ENCODE measurements at places on chromosomes 16 and 17. TPM values are rescaled to one million over a fixed set of nuclear protein-coding genes. Genes with fewer than 3 reads are reported as not detected.

DNA sequence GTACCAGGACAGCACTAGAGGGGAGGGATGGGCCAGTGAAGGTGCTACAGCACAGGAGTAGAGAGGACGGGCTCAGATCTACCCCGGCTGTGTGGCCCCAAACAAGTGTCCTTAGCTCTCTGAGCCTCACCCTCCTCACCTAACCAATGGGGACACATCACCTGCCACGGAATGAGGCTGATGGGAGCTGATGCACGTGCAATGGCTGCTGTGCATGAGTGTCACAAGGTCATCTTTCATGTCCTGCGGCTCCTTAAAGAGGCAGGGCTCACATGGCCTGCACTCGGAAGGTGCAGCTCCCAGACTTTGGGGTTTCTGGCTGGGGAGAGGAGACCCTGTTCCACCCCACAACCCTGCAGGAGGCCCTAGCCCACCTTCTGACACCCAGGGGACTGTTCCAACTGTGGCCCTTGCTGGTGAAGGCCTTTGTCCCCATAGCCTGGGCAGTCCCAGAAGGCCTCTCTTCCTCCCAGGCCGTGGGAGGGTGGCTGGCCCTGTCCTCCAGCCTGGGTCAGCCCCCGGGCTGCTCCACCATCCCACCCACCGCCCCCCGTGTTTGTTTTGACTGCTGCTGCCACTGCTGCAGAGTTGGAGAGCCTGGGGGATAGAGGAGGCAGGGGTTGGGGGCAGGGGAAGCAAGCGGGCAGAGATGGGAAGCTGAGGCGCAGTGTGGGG lies 10.5 kb downstream of the HAP1 start:
- DNase-seq = no peak

DNA sequence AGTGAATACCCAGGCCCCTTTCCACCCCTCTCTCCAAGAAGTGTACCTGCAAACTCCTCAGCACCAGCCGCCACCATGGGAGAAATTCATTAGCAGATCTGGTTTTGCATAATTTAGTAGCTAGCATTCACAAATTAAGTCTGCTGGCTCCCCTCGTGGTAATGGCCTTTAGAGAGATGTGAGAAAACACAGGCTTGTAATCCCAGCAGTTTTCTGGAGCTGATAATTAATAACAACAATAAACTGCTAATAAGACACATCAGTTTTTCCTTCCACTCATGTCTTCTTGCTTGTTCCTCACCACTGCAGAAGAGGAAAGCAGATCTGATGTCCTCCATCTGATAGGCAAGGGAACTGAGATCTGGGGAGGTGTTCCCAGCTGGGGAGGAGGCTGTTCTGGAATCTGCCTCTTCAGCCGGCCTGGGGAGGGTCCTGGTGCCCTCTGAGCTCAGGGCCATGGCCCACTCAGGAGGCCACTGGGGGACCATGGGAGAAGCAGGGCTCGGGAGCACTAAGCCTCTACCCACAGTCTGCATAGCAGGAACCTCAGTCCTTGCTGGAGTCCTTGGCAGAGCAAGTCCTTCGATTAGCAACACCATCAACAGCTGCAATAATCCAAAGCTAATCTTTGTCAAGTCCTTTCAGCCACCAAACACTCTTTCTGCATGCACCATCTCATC lies 74.2 kb upstream of the DNAJA2 start:
- DNase-seq = no peak

GRCh38 chr16:22161999-22162655 lies at the start of gene SDR42E2:
Gene SDR42E2 (plus strand): TSS chr16:22162506. CDS start chr16:22165583, 3,077 bp downstream.
- DNase-seq = no peak

COX11 gene
- 36.6 TPM for total RNA-seq

- DNase-seq = peak; percentile 69
Measured at GRCh38 chr16:85028685-85029407, 1.3 kb downstream of the KIAA0513 start.

Data from foreskin keratinocyte (primary cell).